Skin of body (tissue), 3 donors: ENCODE measurements at places on chromosomes 1 and 21.

DNA sequence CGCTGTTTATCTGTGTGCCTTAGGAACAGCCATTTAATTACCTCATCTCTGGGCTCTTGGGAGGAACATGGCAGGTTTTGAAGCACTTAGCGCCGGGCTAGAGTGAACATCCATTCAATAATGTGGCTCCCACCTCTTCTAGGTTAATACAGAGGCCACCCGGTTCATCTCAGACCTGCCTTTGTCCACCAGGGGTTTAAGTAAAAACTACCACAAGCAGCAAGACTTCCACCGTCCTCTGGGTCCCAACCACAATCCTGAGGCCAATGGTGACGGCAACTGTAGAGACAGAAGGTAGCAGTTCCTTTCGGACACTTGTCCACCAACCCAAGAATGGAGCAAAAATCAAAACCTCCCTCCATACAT, 924 bp upstream of the DDOST start:
- DNase-seq: no peak

DNA sequence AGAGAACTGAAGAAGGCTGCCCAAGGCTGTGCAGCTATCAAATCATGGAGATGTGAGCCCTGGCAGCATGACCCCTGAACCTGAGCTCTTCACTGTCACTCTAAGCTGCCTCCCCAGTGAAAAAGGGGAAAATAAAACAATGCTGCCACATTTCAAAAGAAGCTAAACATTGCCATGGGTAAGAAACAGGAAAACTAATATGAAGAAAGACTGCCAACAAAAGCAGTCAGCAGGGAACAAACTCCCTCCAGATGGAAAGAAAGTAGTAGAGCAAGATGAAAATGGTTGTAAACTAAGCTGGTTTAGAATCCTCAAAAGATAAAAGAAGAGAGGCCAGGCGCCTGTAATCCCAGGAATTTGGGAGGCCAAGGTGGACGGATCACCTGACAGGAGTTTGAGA, 36.2 kb upstream of the CSF1 start:
- no peak for DNase-seq

- peak; percentile 16 for DNase-seq
Observed at GRCh38 chr1:225835856-225836255, 25.9 kb downstream of the EPHX1 start.

GRCh38 chr1:65758128-65758527, 34.6 kb upstream of the PDE4B start:
- no peak for DNase-seq

GRCh38 chr1:154881820-154882535, 11.9 kb upstream of the KCNN3 start:
- no peak for DNase-seq

DNA sequence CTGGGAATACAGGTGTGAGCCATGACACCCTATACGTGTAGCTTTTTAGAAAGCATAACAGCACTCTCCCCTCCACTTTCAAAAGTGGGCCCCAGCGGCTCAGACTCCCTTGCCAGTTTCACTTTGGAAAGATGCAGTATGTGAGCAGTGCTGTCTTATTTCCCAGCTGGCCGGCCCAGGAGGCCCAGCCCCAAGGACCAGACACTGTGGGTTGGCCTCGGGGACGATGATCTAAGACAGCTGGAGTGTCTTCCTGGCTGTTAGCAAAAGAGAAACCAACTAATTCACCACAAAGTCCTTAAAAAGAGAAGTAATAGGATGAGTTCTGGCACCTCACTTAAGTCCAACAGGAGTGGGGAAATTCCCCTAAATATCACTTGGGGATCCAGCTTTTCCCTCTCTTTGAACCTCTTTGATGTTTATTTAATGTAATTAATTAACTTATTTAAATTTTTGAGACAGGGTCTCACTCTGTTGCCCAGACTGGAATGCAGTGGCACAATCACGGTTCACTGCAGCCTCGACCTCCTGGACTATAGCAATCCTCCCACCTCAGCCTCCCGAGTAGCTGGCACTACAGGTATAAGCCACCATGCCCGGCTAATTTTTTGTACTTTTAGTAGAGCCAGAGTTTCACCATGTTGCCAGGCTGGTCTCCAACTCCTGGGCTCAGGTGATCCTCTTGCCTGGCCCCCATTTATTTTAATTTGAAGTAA, 17.6 kb upstream of the CLIC4 start:
- peak; percentile 16 for DNase-seq

DNA sequence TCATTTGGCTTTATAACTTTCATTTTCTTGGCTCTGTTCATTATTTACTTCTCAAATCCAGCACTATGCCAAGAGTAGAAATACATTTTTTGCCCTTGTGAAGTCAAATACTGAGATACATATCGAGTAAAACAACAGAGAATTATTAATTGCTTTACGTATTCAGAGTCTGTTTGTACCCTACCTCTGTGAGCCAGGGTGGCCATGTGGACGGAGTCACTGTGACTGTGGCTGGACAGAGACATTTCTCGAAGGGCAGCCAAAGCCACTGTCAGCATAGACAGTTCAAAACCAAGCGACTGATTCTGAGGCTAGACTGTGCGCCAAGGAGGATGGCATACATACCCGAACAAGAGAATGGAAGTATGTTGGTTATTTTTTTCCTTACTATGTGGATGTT, 391.0 kb upstream of the PROX1 start:
- no peak for DNase-seq

DNA sequence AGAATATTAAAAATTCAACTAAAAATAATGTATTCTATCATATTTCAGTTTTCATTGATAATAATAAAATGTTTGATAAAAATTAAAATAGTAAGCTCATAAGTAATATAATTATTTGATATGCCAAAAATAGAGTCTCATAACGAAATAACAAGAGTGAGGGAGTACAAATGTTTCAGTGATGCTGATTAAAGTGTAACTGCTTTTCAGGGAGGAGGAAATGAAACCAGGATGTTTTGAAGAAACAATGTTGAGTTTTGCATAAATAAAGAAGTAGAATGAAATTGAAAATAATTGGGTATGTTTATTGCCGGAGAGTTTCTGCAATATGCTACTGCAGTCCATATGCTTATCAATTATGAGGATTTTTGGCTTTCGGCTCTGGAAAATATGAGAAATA, 1159.8 kb upstream of the ADGRL2 start:
- DNase-seq: no peak

DNA sequence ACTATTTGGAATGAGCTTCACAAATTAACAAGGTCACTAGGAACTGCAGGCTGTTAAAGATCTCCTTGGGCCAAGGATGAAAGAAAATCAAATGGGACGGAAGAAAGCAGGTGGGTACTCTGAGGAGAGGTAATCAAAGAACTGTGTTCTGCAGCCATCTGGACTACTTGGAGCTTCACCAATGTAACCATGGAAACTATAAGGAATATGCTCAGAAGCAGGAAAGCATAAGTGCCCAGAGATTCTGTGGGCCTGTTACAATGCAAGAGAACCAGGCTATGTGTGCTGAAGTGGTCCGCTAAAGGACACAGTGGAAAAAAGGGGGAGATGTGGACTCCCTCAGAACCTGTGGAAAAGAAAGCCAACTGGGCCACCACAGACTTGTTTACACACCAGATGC, 238.5 kb downstream of the PTGER3 start:
- DNase-seq: no peak

DNA sequence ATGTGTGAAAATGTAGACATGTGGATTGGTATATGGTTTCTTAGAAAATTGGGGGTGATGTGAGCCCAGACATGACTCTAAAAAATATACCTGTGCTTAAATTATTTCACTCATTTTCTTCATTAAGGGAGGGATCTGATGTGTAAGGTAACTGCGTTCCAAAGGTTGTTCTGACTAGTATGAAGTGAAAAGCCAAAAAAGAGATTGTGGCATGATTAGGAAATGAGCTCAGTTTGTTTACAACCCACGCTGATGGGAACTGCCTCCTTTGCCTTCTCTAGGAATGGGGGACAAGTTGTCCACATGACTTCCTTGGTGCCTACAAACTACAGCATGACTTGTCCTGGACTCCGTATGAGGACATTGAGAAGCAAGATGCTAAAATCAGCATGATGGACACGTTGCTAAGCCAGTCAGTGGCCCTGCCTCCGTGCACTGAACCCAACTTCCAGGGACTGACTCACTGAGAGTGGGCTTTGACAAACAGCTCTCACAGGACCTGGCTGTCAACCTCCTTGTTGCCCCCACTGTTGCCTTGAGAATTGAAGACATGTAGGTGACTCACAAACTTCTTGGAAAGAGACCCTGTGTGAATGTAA, 8.0 kb downstream of the C1orf50 start:
- no peak for DNase-seq

DNA sequence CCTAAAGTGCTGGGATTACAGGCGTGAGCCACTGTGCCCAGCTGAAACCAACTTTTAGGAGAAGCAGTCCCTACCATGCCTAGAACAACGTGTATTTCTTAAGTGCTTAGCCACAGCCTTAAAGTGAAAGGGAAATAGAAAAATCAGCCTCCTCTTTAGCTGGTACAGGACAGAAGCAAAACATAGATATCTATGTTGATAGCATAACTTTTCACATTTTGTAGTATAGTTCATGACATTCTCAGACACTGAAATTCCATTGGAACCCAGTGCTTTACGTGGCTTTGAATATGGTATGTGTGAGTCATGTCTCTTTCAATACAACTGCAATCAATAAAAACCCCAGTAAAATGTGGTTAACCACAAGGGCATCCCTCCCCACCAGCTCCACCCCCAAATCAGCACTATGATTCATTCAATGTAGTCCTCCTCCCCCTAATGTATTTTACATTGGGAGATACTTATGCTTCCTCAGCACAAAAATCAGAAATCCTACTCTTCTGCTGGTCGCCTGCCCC, 32.1 kb downstream of the TGFB2 start:
- DNase-seq: peak; percentile 17

- DNase-seq: no peak
Observed at GRCh38 chr1:44483089-44483874, 78.2 kb downstream of the RNF220 start.
